ENCODE measurements at places on chromosomes 7 and 10. TPM values are rescaled to one million over a fixed set of nuclear protein-coding genes. Genes with fewer than 3 reads are reported as not detected.

Gene PIP4K2A
- 37.5 TPM for total RNA-seq

Gene KAZALD1
- total RNA-seq, result 14.4 TPM

Gene LMOD2
- not detected for total RNA-seq

Gene TLX1
- not detected for total RNA-seq

Gene SVOPL
- not detected for total RNA-seq

Gene FXYD4
- not detected for total RNA-seq

Gene KAT6B
- 37.8 TPM for total RNA-seq

Gene ABCB4
- total RNA-seq, result 0.26 TPM

DNA sequence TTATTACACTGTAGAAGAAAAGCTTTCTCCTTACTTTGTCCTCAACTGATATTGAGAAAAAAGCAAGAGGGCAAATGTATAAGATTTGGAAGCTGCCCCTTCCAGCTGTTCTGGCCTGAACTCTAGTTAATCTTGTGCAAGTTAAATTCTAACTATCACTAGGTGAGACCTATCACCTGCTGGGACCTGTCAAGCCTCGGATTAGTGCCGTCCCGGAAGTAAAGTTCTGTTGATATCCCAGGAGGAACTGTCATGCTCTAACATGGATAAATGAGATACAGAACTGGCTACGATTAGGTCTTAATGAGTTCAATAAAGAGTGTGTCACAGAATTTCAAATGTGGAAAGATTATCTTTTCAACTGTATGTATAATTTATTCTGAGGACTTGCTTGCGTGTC lies 1.2 kb upstream of the BPGM start:
- H3K4me3 ChIP-seq, result peak overlapping the region; percentile 79
- peaks cover 4% of the 10 kb centered on the region for H3K4me1 ChIP-seq
- H3K36me3 ChIP-seq, result no peaks in the 10 kb centered on the region
- peak overlapping the region; percentile 85 for H3K27ac ChIP-seq

GRCh38 chr10:111207500-111207899 lies 130.7 kb downstream of the ADRA2A start:
- no peak overlapping the region for H3K27ac ChIP-seq
- H3K27me3 ChIP-seq, result no peaks in the 10 kb centered on the region
- H3K4me3 ChIP-seq, result no peak overlapping the region
- DNase-seq, result no peak

GRCh38 chr10:114575417-114576131 lies 82.5 kb downstream of the ABLIM1 start:
- H3K4me3 ChIP-seq, result no peak overlapping the region
- no peaks in the 10 kb centered on the region for H3K36me3 ChIP-seq
- H3K27me3 ChIP-seq, result no peaks in the 10 kb centered on the region
- DNase-seq, result peak; percentile 49
- no peak overlapping the region for H3K27ac ChIP-seq

DNA sequence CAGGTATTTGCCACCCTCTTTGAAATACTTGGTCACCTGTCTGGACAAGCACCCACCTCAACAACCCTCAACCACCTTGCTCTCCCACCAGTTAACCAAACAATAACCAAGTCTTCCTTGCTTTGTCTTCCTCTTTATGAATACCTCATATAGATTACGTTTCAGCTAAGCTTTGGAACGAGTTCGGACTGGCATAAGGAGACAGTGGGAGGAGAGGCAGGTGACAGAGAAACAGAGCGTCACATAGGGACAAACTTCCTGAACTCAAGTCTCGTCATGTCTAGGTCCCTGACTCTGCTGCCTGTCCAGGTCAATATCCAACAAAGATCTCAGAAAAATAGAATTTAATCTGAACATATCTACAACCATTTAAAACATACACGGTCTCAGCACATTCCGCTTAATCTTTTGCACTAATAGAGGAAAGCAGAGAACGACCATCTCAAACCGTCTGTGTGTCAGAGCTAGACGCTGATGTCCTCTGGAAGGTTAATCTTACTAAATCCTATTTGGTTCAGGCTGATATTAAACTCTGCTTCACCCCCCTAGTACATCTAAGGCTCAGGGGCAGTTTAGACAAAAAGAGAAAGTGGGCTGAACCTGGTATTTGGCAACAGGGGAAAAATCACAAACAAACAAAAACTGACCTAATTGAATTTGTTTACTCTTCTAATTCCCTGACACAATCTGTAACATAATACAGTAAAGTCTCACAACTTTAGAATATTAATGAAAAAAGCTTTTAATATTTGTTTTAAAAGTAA lies 26.4 kb upstream of the SVOPL start:
- DNase-seq, result no peak
- no peaks in the 10 kb centered on the region for H3K4me1 ChIP-seq
- no peaks in the 10 kb centered on the region for H3K27me3 ChIP-seq
- no peak overlapping the region for H3K4me3 ChIP-seq

DNA sequence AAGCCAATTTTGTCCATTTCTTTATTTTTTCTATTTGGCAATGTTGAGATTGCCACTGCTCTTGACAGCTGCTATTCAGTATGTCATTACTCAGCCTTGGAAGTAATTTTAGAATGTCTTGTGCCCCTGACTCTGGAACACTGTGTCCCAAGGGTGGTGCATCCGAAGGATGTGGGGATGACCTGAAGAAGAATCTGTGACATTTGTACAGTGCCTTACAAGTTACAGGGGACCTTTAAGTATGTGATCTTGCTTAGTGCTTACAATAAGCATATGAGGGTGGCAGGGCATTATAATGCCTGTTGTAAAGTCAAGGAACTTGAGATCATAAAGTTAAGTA lies 239.5 kb downstream of the REEP3 start:
- H3K4me3 ChIP-seq, result no peak overlapping the region
- no peak overlapping the region for H3K27ac ChIP-seq
- no peak for DNase-seq
- no peaks in the 10 kb centered on the region for H3K36me3 ChIP-seq

DNA sequence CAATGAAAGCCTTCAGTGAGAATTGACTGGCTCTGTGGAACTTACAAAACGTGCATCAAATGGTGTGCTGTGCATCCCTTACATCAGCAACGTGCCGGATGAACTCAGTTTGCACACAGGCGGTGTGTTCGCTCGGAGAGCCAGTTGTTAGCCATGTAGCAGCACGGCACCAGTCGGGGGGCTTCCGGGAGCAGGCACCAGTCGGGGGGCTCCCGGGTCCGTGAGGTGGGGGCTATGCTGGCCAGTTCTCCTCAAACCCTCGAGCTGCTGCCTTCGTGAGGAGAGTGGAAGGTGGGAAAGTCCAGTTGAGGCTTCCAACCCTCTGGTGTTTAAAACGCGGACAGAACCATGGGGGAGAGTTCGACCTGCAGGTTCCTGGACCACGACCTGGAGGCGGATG lies 34.9 kb upstream of the UTF1 start:
- H3K4me3 ChIP-seq, result no peak overlapping the region
- H3K27ac ChIP-seq, result no peak overlapping the region
- H3K27me3 ChIP-seq, result no peaks in the 10 kb centered on the region
- no peaks in the 10 kb centered on the region for H3K4me1 ChIP-seq
- H3K36me3 ChIP-seq, result no peaks in the 10 kb centered on the region

GRCh38 chr10:78528749-78529204 lies 495.1 kb downstream of the RPS24 start:
- no peaks in the 10 kb centered on the region for H3K27me3 ChIP-seq
- no peaks in the 10 kb centered on the region for H3K4me1 ChIP-seq
- no peaks in the 10 kb centered on the region for H3K36me3 ChIP-seq
- no peak overlapping the region for H3K27ac ChIP-seq
- H3K4me3 ChIP-seq, result no peak overlapping the region

DNA sequence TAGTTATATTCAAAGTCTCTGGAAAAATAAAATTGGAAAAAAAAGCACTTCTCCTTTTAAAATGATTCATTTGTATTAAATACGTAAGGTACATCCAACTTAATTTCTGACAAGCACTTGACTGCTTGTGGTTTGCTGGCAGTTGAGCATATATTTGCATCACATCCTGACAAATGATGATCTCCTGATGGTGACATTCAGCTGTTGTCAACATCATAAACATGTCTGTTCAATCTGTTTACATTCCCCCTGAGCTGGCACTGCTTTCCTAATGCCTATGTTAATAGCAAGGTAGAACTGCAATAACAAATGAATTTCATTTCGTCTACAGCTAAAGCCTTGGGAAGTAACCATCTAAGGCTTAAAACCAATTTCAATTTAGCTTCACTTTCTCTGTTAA lies 24.4 kb downstream of the TSPAN12 start:
- H3K36me3 ChIP-seq, result no peaks in the 10 kb centered on the region
- DNase-seq, result peak; percentile 11
- no peak overlapping the region for H3K4me3 ChIP-seq
- no peaks in the 10 kb centered on the region for H3K27me3 ChIP-seq

- H3K27ac ChIP-seq, result no peak overlapping the region
- DNase-seq, result peak; percentile 77
- peaks cover 2% of the 10 kb centered on the region for H3K36me3 ChIP-seq
- H3K4me1 ChIP-seq, result peaks cover 2% of the 10 kb centered on the region
- H3K4me3 ChIP-seq, result no peak overlapping the region
- no peaks in the 10 kb centered on the region for H3K27me3 ChIP-seq
Observed at GRCh38 chr7:4707217-4707741, 25.2 kb downstream of the FOXK1 start.

DNA sequence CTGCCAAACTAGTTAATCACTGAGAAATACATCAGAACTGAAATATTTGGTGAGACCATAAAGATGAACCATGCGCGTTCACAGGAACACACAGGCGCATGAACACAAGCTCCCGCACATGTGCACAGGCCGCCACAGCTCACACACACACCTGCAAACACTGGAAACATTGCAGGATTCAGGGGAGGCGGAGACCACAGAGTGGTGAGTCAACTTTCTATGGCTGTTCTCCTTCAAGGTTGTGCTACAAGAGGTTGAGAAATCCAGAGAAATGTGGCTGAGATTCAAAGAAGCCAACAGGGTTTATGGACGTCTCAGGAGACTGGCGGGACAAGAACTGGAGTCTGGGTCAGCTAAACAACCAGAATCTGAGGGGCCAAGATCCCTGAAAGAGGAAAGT lies 17.8 kb downstream of the ESYT2 start:
- H3K27me3 ChIP-seq, result no peaks in the 10 kb centered on the region
- peaks cover 4% of the 10 kb centered on the region for H3K4me1 ChIP-seq
- peak; percentile 70 for DNase-seq
- no peak overlapping the region for H3K27ac ChIP-seq

All from fibroblast of lung (primary cell).